Keratinocyte (primary cell): ENCODE measurements at places on chromosomes 6 and 20. TPM values are rescaled to one million over a fixed set of nuclear protein-coding genes. Genes with fewer than 3 reads are reported as not detected.

- peaks cover 5% of the 10 kb centered on the region for H3K27me3 ChIP-seq
- H3K4me3 ChIP-seq = no peak overlapping the region
- H3K27ac ChIP-seq = no peak overlapping the region
- no peaks in the 10 kb centered on the region for H3K4me1 ChIP-seq
- DNase-seq = no peak
Observed at GRCh38 chr6:127201321-127201720, 65.3 kb upstream of the RNF146 start.

- H3K4me1 ChIP-seq = no peaks in the 10 kb centered on the region
- H3K27ac ChIP-seq = no peak overlapping the region
- no peaks in the 10 kb centered on the region for H3K36me3 ChIP-seq
- H3K4me3 ChIP-seq = no peak overlapping the region
- no peaks in the 10 kb centered on the region for H3K27me3 ChIP-seq
- no peak for DNase-seq
Observed at GRCh38 chr20:50821994-50822393, 27.1 kb downstream of the BCAS4 start.

GRCh38 chr6:113570161-113570560, 287.0 kb upstream of the MARCKS start:
- no peaks in the 10 kb centered on the region for H3K36me3 ChIP-seq
- H3K4me1 ChIP-seq = no peaks in the 10 kb centered on the region
- no peak for DNase-seq
- no peaks in the 10 kb centered on the region for H3K27me3 ChIP-seq

The PROKR2 gene
- polyA plus RNA-seq = not detected in 3 replicates

DNA sequence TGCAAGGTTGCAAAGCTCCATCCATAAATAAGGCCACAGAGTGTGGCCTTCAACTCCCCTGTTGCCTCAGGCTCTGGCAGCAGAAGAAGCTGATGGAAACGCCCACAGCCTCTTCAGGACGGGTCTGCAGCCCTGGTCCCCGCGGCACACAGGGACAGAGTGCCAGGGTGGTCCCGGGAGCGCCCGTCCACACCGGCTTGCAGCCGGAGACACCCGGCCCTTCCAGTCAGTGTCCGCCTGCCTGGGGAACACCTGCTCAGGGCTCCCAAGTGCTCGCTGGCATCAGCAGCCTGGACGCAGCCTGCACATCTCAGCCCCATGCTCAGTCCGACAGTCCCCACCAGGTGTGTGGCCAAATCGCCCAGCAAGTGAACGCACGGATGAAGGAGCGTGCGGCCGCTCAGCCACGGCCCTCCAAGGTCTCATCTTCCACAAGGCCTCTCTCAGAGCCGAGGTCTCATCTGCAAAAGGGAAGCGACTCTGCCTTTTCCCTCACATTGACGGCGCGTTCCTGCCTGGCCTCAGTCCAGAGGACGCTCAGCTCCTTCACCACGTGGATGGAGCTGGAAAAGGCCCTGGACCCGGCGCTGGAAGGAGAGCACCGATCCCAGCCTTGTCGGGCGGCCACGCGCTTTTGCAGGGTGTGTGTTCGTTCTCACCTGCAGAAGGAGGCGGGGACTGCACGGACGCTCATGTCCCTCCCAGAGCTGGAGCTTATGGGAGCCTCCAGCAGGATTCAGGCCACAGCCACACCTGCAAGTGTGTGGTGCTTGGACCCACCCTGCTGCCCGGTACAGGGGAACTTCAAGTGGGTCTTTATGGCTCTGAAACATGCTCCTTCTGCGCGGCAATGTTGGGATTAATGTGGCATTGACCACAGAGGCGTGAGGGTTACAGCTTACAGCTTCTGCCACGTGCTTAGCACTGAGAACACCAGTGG, 180.4 kb downstream of the DLL1 start:
- no peaks in the 10 kb centered on the region for H3K36me3 ChIP-seq
- no peak for DNase-seq
- H3K4me3 ChIP-seq = no peak overlapping the region
- no peaks in the 10 kb centered on the region for H3K27me3 ChIP-seq
- H3K27ac ChIP-seq = no peak overlapping the region

- no peak for DNase-seq
- H3K4me3 ChIP-seq = no peak overlapping the region
- H3K4me1 ChIP-seq = no peaks in the 10 kb centered on the region
- no peaks in the 10 kb centered on the region for H3K36me3 ChIP-seq
- H3K27me3 ChIP-seq = no peaks in the 10 kb centered on the region
Observed at GRCh38 chr20:32999603-33000250, 4.5 kb downstream of the SUN5 start.

The MCHR2 gene
- not detected in 3 replicates for polyA plus RNA-seq

The ABCC10 gene
- polyA plus RNA-seq = 17.9 to 30.1 TPM (median 23.0 TPM) in 3 replicates
